ENCODE measurements at places on chromosomes 7 and 10.

DNA sequence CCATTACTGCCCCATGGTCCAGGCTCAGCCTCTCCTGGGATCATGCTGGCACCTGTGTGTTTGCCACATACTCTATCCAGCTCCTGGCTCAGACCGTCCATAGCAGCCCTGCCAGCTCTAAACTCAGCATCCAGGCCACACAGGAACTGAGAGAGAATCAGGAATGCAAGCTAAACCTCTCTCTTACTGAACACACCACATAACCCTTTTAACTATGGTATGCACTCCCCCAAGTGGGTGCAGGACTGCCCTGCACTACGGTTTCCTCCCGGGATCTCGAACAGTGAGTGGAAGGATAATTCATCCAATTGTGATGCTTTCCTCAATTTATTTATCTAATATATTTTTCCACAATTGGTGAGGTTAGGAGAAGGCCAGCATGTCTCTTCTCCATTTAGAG lies 17.1 kb upstream of the ZNF800 start:
- DNase-seq = no peak

DNA sequence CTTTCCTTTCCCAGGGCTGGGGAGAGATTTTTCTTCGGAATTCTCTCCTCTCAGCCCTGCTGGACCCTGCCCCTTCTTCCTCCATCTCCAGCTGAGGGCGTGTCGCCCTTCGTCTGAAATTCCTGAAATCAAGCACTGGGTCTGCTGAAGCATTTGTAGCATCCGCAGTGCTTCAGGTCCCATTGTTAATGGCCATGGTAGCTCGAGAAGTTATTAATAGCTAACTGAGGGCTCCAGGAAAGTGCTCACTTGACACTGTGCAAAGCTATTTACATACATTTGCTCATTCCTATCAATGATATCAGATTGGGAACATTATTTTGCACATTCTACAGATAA lies 515 bp downstream of the FAM149B1 start:
- no peak for DNase-seq

- no peak for DNase-seq
These were observed 56.6 kb downstream of the VOPP1 start for GRCh38 chr7:55515569-55516279.

- DNase-seq = no peak
These were observed 102.1 kb upstream of the PDGFA start for GRCh38 chr7:621572-622285.

GRCh38 chr7:81604075-81604807 lies 165.6 kb downstream of the HGF start:
- DNase-seq = no peak

DNA sequence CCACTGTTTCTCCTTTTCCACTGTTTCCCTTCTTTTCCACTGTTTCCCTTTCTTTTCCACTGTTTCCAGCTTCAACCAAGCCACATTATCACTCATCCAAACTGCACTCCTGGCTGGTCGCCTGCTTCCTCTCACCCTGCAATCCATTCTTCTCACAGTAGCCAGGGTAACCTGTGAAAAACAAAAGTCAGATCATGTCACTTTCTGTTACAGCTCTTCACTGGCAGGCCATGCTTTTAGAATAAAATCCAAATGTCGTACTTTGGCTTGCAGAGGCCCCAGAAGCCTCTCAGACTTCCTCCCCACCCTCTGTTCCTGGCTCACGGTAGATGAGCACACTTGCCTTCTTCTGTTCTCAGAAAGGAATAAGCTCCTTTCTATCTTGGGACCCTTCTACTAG lies 33.9 kb downstream of the STARD3NL start:
- DNase-seq = no peak

- no peak for DNase-seq
These were observed 270.4 kb downstream of the HGF start for GRCh38 chr7:81499262-81500116.

GRCh38 chr7:98518159-98518947 lies 98.7 kb upstream of the NPTX2 start:
- no peak for DNase-seq

GRCh38 chr10:49549640-49550346 lies 10.9 kb upstream of the ERCC6 start:
- DNase-seq = no peak

DNA sequence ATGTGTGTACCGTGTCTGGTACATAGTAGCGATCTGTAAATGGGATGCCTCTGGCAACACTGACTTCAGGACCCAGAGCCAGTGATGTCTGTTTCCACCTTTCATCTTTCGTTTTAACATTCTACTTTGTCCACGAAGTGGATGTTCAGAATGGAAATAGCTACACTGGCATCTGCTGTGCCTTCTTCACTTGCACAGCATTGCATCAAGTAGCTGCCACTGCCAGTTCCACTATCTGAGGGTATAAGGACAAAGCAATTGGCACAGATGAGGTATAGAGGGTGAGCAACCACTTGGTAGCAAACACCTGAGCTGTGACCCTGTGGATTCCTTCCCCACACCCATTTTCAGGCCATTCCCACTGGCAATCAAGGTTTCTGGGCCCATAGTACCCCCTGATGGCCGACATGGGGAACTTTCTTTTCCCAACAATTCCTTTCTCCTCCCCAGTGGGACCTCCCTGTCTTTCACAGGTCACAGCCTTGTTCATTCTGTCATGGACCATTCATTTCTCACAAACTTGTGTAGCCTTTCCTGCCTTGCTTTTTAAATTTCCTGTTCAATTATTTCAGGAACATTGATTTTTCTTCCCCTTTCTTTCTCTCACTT lies 4.0 kb downstream of the ITGA8 start:
- DNase-seq = no peak

- DNase-seq = no peak
These were observed 181.0 kb downstream of the LRRC4 start for GRCh38 chr7:127850195-127850594.

DNA sequence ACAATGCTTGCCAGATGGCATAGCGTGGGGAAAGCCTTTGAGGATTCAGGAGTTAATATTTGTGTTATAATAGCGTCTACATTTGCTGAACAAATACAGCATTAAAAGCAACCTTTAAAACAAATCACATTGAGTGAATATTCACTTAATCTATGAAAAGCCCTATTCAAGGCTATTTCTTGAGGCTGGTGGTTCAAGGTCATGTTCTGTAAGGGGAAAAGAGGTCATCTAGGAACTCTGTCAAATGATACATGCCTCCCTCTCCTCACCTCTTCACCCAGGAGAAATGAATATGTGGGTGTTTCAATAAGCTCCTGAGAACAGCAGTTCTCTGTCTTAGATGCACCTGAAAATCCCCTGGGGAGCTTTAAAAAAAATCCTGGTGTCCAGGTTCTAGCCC lies 303.0 kb downstream of the ELMO1 start:
- DNase-seq = no peak

DNA sequence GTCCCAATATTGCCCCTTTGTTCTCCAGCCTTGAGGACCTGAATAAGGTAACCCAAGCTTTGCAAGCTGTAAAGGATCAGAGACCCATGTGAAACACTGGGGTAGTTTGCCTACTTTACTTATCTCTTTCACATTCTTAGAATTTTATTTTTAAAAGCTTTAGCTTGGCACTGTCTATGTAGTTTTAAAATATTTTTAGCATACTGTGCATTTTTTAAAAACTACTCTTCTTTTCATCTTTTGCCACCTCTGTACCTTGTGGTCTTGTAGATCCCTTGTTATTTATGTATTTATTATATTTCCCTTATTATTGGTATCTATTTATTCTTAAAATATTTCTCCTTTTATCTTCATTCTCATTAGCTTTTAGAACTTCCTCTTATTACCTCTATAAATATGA lies 12.0 kb upstream of the PTPRZ1 start:
- no peak for DNase-seq

DNA sequence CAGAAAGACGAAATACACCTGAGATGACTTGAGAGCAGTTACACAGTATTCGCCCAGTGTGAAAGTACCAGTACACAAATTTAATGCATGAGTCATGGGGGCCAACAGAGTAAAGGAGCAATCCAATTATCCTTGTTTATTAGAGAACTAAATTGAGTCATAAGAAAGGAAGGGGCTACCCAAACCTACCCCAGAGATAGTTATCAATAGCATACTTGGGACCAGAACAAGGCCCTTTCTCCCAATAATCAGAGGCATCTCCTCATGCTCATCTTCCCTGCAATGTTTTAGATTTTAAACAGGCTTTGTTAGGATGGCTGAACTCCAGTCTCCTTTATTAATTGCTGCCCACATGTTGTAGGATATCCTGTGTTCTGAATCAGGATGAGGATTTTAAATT lies 239.7 kb upstream of the LRGUK start:
- DNase-seq = no peak

- DNase-seq = no peak
These were observed 285.2 kb upstream of the MKLN1 start for GRCh38 chr7:131042269-131043160.

- DNase-seq = no peak
These were observed 73.1 kb downstream of the TLL2 start for GRCh38 chr10:96440361-96441292.

DNA sequence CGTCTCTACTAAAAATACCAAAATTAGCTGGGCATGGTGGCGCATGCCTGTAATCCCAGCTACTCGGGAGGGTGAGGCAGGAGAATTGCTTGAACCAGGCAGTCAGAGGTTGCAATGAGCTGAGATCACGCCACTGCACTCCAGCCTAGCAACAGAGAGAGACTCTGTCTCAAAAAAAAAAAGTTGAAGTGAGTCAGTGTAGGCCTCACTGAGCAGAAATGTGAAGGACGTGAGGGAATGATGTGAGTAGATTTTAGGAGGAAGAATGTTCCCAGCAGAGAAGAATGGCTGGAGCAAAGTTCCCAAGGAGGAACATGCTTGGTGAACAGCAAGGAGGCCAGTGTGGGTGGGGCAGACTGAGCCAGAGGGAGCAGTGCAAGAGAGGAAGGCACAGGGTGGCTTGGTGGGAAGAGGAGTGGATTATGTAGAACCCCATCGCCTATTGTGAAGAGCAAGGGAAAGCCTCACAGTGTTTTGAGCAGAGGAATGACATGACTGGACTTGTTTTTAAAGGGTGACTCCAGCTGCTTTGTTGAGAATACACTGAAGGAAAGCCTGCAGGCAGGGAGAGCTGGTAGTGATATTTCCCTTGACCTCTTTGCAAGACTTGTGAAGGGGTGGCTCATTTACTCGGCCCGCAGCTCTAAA lies 708.7 kb downstream of the SUGCT start:
- no peak for DNase-seq

Measured in CD4-positive, alpha-beta T cell treated with Interleukin-10 for 1 hour (primary cell).